ENCODE measurements at places on chromosomes 3 and 15. TPM values are rescaled to one million over a fixed set of nuclear protein-coding genes. Genes with fewer than 3 reads are reported as not detected.

The GBE1 gene
- total RNA-seq: 73.1 TPM

- no peak for DNase-seq
- H3K4me1 ChIP-seq: no peaks in the 10 kb centered on the region
- peaks cover 32% of the 10 kb centered on the region for H3K27me3 ChIP-seq
- H3K4me3 ChIP-seq: no peak overlapping the region
- no peaks in the 10 kb centered on the region for H3K36me3 ChIP-seq
Observed at GRCh38 chr15:93359425-93360131, 270.6 kb upstream of the RGMA start.

DNA sequence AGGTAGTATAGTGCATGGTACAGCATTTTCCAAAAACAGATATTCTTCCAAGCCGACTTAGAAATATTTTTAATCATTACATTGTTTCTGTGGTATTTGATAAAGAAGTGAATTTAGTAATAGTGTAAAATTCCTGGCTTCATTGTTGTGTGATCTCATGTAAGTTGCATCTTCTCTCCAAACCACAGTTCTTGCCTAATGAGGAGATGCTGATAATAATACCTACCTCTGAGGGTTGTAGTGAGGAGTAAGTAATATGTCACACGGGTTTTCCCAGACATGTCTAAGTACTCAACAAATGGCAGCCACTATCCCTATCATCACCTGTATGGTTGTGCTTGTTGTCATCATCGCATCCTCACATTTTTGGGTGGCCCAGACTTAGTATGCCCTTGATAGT is 167.3 kb downstream of the SLCO3A1 start:
- no peak overlapping the region for H3K27ac ChIP-seq
- H3K4me3 ChIP-seq: no peak overlapping the region
- H3K27me3 ChIP-seq: no peaks in the 10 kb centered on the region
- H3K36me3 ChIP-seq: no peaks in the 10 kb centered on the region
- DNase-seq: no peak

The ADGRG7 gene
- not detected for total RNA-seq

- DNase-seq: no peak
- no peaks in the 10 kb centered on the region for H3K36me3 ChIP-seq
- peak overlapping the region; percentile 67 for H3K27ac ChIP-seq
- no peaks in the 10 kb centered on the region for H3K27me3 ChIP-seq
- H3K4me1 ChIP-seq: peaks cover 15% of the 10 kb centered on the region
- H3K4me3 ChIP-seq: no peak overlapping the region
Observed at GRCh38 chr15:60713119-60714084, 234.5 kb upstream of the ICE2 start.

GRCh38 chr3:143228405-143228804 is 108.8 kb downstream of the CHST2 start:
- H3K27ac ChIP-seq: no peak overlapping the region
- no peaks in the 10 kb centered on the region for H3K36me3 ChIP-seq

The WWTR1 gene
- total RNA-seq: 39.1 TPM

DNA sequence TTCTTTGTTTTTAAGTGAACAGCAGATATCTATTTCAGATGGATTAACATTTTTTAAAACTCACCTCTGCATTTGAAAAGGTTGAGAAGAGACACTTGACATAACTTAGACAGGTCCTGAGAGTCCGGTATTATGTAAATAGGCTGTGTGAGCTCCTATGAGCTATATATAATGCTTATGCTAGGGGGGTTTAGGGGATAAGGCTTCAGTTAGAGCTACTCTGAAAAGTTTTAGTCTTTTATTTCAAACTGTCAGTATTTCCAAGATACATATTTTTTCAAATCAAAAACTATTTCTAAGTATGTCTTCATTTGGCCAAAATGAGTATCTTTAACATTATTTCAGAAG is 16.9 kb downstream of the SHC4 start:
- DNase-seq: no peak
- H3K27me3 ChIP-seq: no peaks in the 10 kb centered on the region
- H3K27ac ChIP-seq: peak overlapping the region; percentile 65

- H3K36me3 ChIP-seq: no peaks in the 10 kb centered on the region
- H3K4me3 ChIP-seq: no peak overlapping the region
- no peaks in the 10 kb centered on the region for H3K27me3 ChIP-seq
- no peak for DNase-seq
- peaks cover 23% of the 10 kb centered on the region for H3K4me1 ChIP-seq
- no peak overlapping the region for H3K27ac ChIP-seq
Observed at GRCh38 chr3:20700714-20701113, 514.7 kb upstream of the SGO1 start.

DNA sequence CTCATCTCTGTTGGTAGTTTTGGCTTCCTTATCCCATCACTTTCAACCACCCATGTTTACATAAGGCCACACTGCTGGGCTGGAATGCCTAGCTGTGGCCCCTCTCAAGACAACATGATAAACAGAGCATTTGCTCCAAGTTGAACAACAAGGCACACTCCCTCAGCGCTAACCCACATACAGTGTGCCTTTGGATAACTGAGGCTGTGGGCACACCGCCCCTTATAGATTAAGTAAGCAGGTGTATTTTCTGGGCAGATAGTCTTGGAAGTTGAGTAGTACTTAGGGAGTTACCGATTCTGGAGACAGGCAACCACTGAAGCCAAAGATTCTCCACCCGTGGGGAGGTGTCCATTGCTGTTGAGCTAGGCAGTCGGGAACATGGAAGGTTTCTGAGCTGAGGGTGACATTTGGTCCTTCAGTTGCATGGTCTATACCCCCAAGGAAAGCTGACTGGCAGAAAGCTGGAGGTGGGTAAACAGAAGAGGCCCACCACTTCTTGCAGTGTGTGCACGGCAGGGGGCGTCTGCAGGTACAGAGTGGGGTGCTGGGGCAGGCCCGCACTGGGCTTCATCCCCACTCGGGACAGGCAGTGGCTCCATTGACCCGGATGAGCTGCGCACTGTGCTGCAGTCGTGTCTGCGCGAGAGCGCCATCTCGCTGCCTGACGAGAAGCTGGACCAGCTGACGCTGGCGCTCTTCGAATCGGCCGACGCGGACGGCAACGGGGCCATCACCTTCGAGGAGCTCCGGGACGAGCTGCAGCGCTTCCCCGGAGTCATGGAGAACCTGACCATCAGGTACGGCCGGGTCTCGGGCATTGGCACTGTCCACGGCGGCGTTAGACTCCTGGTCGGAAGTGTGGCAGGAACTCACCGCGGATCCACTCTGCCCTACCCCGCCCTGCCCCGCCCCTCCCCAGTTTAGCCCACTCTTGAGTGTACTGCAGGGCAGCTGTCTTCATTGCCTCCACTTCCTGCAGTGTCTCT is 16.8 kb downstream of the NOX5 start:
- peak overlapping the region; percentile 58 for H3K4me3 ChIP-seq
- no peaks in the 10 kb centered on the region for H3K36me3 ChIP-seq
- peak; percentile 24 for DNase-seq

- H3K4me3 ChIP-seq: no peak overlapping the region
- peaks cover 23% of the 10 kb centered on the region for H3K4me1 ChIP-seq
- peaks cover 67% of the 10 kb centered on the region for H3K36me3 ChIP-seq
- no peak overlapping the region for H3K27ac ChIP-seq
- DNase-seq: no peak
Observed at GRCh38 chr15:63698692-63699091, 101.5 kb downstream of the FBXL22 start.

GRCh38 chr3:71111784-71112440 is 471.6 kb downstream of the FOXP1 start:
- no peaks in the 10 kb centered on the region for H3K27me3 ChIP-seq
- peaks cover 49% of the 10 kb centered on the region for H3K4me1 ChIP-seq
- DNase-seq: no peak
- no peak overlapping the region for H3K4me3 ChIP-seq
- H3K27ac ChIP-seq: no peak overlapping the region
- H3K36me3 ChIP-seq: peaks cover 15% of the 10 kb centered on the region

GRCh38 chr3:16801223-16801622 is 83.5 kb upstream of the PLCL2 start:
- peaks cover 25% of the 10 kb centered on the region for H3K4me1 ChIP-seq
- H3K36me3 ChIP-seq: no peaks in the 10 kb centered on the region

GRCh38 chr3:2978977-2979732 is 131.0 kb downstream of the IL5RA start:
- no peaks in the 10 kb centered on the region for H3K4me1 ChIP-seq
- H3K27ac ChIP-seq: no peak overlapping the region
- no peak for DNase-seq
- H3K36me3 ChIP-seq: no peaks in the 10 kb centered on the region
- no peak overlapping the region for H3K4me3 ChIP-seq

GRCh38 chr3:177538750-177539730 is 341.8 kb upstream of the TBL1XR1 start:
- H3K36me3 ChIP-seq: no peaks in the 10 kb centered on the region
- no peaks in the 10 kb centered on the region for H3K27me3 ChIP-seq
- H3K4me1 ChIP-seq: peaks cover 26% of the 10 kb centered on the region

DNA sequence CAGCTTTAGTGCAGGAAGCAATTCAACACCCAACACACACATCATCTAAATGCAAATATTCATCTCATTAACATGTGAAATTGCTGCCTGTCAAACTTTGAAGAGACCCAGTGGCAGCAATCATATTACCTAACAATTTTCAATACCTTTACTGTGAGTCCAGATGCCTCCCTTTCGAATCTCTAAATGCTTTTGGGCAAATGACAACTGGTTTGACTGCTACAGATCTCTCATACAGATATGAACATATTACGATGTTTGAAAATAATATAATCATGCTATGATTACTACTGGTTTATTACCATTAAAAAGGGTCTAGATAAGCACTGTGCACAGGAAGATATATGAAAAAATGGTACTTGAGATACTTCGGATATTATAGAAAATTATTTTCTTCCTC is 137.9 kb downstream of the ADAMTS9 start:
- DNase-seq: no peak
- peaks cover 21% of the 10 kb centered on the region for H3K4me1 ChIP-seq
- peaks cover 36% of the 10 kb centered on the region for H3K36me3 ChIP-seq
- no peak overlapping the region for H3K27ac ChIP-seq
- no peaks in the 10 kb centered on the region for H3K27me3 ChIP-seq

DNA sequence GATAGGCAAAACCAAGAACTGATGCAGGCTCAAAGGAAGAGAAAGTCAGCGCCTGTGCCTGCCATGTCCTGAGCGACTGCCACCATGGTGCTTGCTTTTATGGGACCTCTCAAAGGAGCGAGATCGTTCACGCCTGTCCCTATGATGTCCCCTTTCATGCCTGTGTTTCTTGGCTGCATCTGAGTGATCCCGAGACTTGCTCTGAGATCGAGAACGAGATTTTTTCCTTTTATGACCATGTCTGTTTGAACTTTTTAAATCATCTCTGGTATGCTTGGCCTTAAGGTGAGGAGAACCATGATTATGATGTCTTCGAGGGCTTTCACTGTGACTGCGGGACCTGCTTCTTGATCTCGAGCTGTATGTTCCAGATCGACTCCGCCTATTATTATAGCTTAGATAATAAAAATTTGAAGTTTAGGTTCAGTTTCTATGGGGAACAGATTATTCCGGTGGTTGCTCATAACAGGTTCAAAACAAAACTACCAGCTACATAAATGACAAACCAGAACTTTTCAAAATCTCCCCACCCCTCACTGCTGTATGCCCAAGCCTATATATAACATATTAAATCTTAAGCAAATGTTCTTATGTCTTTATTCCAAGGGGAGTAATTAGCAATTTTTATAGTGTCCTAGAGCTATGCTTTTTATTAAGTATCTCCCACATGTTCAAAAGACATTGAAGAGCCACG is 11.6 kb downstream of the CCNL1 start:
- no peak overlapping the region for H3K27ac ChIP-seq
- no peak overlapping the region for H3K4me3 ChIP-seq
- no peaks in the 10 kb centered on the region for H3K27me3 ChIP-seq
- peaks cover 15% of the 10 kb centered on the region for H3K4me1 ChIP-seq
- DNase-seq: no peak

GRCh38 chr3:123878807-123879206 is 5.3 kb downstream of the MYLK start:
- H3K4me3 ChIP-seq: no peak overlapping the region
- peaks cover 22% of the 10 kb centered on the region for H3K27me3 ChIP-seq
- H3K36me3 ChIP-seq: no peaks in the 10 kb centered on the region
- no peak for DNase-seq
- no peak overlapping the region for H3K27ac ChIP-seq

GRCh38 chr3:14126887-14127505 is 2.1 kb downstream of the TMEM43 start:
- DNase-seq: no peak
- no peaks in the 10 kb centered on the region for H3K27me3 ChIP-seq
- H3K36me3 ChIP-seq: peaks cover 45% of the 10 kb centered on the region
- H3K27ac ChIP-seq: peak overlapping the region; percentile 90
- peak overlapping the region; percentile 75 for H3K4me3 ChIP-seq
- peaks cover 56% of the 10 kb centered on the region for H3K4me1 ChIP-seq

The CD80 gene
- not detected for total RNA-seq
